ENCODE measurements at places on chromosomes 4 and X.

GRCh38 chr4:138404251-138404650, 162.1 kb upstream of the SLC7A11 start:
- DNase-seq, result no peak

- DNase-seq, result no peak
Observed at GRCh38 chr4:184548648-184549341, 74.4 kb upstream of the IRF2 start.

- no peak for DNase-seq
Observed at GRCh38 chr4:189341881-189342280, 598.8 kb upstream of the FRG1 start.

DNA sequence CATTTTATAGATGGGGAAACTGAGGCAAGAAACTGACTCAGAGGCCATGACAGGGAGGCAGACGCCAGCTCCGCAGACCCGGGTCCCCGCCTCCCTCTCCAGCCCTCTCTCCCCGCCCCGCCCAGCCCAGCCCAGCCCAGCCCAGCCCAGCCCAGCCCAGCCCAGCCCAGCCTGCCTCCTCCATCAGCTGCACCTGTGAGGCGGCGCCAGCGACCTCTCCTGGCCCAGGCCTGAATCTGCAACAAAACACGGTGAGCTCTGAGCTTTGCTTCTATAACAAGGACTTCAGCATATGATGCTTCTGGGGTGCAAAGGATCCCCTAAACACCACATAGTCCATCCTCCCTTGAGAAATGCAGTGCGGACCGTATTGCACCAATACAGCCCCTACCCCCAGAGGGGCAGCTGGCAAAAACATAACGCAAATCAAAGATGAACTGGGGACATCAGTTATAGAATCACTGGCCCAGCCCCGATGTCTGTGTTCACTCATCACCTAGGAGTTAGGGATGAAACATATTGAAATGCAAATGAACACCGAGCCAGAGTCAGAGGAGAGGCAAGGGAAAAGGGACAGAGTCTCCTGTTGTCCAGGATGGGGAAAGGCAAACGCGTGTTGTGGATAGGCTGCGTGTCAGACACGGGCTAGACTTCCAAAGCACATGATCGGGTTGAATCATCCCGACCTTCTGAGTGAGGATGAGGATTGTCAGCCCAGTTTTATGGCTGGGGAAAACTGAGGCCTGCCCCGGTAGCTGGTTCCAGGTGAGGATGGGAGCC, 216.1 kb upstream of the PSAPL1 start:
- DNase-seq, result no peak

GRCh38 chr4:105542039-105542438, 10.4 kb upstream of the ARHGEF38 start:
- no peak for DNase-seq

DNA sequence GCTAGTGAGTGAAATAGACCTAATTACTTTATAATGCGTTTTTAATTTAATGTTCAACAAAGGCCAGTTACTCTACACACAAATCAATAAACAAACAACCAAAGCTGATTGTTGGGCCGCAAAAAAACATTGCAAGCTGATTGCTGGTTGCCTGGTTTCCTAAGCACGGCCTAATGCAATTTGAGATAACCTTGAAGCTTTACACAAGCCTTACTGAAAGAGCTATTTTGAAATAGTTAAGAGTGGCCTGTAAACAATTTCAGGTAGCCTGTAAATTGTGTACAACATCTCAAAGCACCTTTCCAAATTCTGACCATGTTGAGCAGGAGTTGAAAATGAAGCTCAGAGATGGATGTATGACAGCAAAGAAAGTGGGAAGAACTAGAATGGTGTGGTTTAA, 17.5 kb upstream of the CXorf66 start:
- DNase-seq, result no peak

DNA sequence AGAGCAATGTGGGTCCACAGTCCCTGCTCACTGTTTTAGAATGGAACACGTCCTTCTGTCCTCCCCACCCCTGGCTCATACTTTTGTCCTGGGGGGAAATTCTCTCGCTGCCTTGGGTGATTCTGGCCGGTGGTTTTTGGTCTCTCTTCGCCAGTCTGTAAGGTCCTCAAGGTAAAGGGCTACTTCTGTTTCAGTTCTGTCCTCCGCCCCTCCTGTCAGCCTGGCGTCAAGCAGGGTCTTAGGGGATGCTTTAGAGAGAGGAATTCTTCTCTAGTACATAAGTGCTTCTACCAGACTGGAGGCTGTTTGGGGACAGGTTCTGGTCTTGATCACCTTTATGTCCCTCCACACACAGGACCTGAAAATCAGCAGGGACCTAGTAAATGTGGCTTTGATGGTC, 617 bp upstream of the MRFAP1L1 start:
- no peak for DNase-seq

DNA sequence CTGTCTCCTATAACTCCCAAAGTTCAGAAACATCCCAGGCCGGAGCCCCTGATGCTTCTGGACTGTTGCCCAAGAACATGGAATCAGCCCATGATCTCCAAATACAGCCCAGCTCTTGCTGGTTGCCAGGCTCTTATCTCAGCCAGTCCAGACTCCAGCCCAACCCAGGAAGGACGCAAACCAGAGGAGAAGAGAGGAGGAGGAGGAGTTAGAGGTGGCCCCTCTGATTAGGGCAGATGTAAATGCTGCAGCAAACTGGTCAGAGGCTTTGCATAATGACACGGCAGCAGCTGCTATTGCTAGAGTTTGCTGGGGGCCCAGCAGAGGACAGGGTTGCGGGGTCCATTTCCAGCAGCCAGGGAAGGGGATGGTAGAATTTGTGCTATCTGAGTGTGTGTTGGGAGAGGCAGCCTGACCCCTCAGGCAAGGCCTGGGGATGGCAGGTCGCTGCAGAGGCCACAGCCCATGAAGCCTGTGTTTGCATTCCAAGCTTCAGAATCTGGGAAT, 4.2 kb upstream of the OTUD5 start:
- DNase-seq, result no peak

DNA sequence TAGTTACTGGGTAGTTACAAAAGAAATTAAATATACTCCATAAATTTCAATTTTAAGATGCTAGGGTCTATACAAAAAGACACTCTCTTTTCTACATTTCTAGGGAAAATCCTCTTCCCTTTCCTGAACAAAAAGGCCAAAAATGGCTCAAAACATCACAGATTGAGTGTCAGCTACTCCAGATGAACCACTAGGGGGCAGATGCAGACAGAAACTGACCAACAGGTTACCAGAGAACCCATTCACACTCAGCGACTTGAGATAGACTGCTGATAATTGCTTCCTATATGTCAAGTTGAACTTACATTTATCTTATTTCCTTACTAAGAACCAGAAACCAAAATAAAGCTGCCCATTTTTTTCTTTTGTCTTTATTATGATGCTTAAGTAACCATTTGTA, 83.4 kb upstream of the MID1IP1 start:
- DNase-seq, result no peak

DNA sequence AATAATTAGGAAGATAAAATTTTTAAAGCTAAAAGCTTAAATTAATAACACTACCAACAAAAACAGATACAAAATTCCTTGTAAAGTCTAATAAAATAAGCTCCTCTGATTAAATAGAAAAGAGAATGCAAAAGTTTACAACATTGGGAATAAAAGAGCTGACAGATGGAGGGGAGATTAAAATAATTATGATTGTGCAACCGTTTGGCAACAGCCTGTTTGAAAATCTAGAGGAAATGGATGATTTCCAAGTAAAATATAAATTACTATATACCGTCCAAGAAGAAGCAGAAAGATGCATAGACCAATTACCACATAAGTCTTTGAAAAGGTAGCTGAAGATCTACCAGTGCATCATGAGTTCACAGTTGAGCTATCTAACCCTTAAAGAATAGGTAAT, 46.4 kb upstream of the VBP1 start:
- no peak for DNase-seq

- no peak for DNase-seq
Observed at GRCh38 chrX:70455366-70456202, 10.9 kb downstream of the DLG3 start.

- no peak for DNase-seq
Observed at GRCh38 chrX:71378732-71379131, 12.6 kb downstream of the TAF1 start.

- no peak for DNase-seq
Observed at GRCh38 chr4:142574306-142574705, 271.8 kb downstream of the INPP4B start.

GRCh38 chr4:117447925-117448324, 362.5 kb upstream of the TRAM1L1 start:
- DNase-seq, result no peak

DNA sequence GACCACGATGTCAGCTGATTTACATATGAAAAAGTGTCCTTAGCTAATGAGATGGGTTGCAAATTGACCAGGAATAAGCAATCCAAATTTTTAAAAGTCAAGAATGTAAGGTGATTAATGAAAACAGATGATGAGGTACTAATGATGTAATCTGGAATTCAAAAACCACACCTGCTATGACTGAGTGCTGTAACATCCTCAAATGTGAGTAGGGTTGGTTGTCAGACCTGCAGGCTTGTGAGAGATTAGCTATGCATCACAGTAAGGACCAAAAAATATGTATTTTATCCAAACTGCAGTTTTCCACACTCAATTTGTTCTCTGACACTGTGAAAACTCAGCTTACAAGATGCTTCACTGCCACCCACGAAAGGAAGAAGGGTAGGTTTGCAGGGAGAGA, 242.5 kb downstream of the OPHN1 start:
- DNase-seq, result no peak

DNA sequence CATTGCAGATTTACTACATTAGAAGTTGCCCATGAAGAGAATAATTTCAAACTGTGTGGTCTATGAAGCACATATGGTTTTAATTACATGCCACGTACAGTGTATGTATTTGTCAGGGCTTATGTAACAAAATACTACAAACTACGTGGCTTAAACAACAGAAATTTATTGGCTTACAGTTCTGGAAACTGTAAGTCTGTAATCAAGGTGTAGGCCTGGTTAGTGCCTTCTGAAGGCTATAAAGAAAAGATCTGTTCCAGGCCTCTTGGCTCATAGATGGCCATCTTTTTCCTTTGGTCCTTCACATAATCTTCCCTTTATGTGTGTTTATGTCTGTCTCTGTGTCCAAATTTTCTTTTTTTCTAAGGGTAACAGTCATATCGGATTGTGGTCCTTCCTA, 1160.2 kb downstream of the FAM133A start:
- DNase-seq, result no peak

GRCh38 chrX:118513120-118513898, 17.7 kb downstream of the DOCK11 start:
- DNase-seq, result no peak

GRCh38 chrX:15946783-15947580, 92.4 kb upstream of the AP1S2 start:
- no peak for DNase-seq

DNA sequence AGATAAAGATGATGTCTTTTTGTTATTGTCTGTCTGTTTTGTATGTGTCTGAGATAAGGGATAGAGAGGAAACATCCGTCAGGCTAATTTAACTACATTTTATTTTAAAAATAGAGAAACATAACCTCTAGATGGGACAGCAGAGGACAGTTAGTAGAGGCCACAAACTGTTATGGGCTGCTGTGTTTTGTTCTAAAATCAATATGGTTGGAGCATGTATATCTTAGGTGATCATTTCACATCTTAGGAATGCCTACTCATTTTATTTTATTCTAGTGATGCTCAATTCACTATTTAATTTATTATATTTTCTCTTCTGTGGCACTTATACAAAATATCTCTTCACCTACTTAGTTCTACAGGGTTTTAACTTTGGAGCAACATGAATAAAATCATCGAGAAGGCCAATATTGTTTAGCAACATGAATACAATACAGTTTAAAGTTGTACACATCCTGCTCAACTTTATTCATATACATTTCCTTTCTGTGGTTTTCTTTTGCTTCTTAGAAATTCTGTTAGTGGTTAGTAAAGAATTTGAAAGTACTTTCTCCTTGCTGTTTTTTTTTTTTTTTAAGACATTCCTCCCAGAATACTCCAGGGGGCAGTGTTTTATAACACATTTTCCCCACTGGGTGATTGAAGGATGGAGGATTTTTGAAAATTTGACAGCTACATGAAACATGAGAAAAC, 392.9 kb downstream of the UNC5C start:
- no peak for DNase-seq

DNA sequence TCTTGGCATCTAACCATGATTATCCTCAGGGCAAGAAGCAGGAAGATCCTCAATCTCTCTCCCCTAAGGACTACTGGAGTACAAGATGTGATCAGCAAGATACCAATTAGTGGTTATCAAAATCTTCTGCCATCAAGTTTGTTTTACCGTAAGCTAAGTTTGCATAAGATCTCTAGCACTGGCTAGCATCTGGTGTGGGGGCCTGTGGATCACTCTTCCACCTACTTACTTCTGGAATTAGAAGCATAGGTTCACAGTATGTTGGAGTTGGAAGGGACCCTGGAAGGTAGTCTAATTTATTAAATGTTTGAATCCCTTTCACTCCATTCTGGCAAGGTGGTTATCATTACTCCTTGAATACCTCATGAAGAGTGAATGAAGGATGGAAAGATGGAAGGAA, 93.3 kb upstream of the BANK1 start:
- no peak for DNase-seq

DNA sequence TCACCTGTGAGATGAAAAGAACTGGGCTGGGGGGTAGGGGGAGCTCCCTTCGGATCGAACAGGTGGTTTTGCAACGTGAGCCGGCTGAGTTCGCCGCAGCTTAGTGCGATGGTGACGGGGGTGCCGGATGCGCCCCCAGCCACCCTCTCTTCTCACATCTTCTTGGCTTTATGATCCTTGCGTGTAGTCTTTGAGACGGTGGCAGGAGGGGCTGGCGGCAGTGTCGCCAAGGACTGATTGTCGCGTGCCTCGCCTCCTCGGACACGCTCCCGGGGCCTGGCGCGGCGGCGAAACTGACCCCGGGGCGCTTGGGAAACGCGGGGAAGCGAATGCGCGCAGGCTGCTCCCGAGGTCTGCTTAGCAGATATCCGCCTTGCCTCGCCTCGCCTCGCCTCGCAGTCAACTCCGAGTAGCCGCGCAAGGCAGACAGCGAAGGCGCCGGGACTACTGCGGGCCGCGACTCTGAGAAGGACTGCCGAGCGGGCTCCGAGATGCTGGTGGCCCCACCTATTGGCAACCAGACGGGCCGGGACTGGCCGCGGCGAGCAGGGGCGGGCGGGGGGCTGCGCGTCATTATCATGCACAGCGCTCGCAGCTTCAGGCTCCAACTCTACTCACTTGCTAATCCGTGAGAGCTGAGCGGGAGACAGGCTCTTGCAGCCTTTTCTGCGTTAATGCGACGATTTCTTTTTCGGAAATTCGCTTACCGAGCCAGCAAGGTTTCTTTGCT, 1.5 kb downstream of the GRID2 start:
- DNase-seq, result no peak

GRCh38 chr4:157141976-157142375, 66.0 kb downstream of the GLRB start:
- no peak for DNase-seq

DNA sequence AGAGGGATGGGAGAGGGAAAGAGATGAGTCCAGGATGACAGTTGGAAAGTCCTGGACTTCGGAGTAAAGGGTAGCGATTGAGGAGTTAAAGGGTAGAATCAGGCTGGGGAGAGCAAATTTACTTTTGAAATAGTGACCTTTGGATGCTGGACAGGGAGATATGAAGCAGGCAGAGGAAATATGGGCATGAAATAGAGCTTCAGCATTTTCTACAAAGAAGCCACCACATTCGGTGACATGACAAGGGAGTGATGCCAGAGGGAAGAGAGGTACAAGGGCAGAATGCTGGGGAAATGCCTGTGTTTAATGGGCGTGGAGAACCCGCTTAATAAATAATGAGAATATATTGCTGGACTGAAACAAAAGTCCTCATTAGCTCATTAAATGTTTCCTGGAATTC, 92.7 kb downstream of the TBL1X start:
- DNase-seq, result no peak

GRCh38 chr4:38695809-38696208, 31.8 kb downstream of the KLF3 start:
- DNase-seq, result no peak
